Liver (tissue), 10 donors: ENCODE measurements at places on chromosomes 7 and 10.

GRCh38 chr7:99489235-99489634, 10.8 kb downstream of the ZNF394 start:
- no peak for DNase-seq

GRCh38 chr10:99521765-99522469, 10.8 kb upstream of the NKX2-3 start:
- DNase-seq = no peak

- DNase-seq = no peak
Measured at GRCh38 chr10:117131376-117132327, 6.4 kb downstream of the VAX1 start.

DNA sequence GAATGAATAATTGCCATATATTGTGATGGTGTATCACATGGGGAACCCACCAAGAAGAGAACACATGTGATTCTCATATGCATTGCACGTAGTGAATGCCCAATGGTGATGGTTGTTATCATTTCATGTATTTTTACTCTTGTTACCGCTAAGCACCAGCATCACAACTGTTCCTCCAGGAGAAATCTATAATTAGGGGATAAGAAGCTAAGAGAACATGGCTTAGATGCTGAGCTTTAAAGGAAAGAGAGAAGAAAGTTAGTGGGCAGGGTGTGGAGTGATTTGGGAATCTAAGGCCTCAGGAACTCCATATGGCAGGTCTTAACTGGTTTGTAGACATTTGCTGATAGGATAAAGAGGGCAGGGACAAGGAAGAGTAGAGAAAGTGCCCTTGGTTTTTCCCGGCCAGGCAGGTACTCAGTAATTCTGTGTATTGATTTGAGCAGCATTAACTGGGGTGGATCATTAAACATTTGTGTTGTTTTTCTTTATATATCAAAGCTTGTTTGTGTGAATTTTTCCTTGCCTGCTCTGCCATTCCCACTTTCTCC, 145.9 kb downstream of the LRRC4 start:
- DNase-seq = no peak

DNA sequence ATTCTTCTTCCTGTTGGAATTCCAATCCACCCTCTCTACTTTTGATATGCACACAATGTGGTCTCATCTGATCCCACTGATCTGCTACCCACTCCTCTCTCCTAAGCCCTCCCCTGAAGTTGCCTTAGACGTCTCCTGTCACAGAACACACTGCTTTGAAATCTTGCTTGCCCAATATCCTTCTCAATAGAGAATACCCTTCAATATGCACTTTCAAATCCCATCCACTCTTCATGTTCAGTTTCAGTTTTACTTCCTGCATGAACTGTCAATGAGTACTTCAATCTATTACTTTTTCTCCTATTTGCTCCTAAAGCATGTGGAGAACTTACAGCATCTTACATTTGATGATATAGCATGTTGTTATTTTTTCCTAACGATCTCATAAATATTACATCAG, 93.5 kb downstream of the UPF2 start:
- DNase-seq = no peak

DNA sequence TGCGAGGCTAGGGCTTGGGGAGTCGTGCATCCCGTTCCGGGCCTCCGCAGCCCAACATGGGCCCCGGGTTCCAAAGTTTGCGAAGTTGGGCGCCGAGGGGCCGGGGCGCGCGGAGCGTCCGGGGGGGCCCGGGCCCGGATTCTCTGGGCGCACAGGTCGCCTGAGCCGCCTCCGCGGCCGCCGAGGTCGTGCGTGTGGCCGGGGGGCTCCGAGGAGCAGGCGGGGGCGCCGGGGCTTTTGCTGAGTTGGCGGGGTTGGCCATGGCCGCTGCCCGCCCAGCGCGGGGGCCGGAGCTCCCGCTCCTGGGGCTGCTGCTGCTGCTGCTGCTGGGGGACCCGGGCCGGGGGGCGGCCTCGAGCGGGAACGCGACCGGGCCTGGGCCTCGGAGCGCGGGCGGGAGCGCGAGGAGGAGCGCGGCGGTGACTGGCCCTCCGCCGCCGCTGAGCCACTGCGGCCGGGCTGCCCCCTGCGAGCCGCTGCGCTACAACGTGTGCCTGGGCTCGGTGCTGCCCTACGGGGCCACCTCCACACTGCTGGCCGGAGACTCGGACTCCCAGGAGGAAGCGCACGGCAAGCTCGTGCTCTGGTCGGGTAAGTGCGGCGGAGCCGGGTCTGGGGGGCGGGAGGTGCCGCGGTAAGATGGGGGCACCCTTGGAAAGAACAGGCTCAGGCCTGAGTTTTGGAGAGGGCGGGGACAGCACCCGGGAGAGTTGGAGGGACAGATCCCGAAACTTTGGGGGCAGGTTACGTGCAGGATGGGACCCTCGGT, 643 bp downstream of the SMO start:
- DNase-seq = no peak

DNA sequence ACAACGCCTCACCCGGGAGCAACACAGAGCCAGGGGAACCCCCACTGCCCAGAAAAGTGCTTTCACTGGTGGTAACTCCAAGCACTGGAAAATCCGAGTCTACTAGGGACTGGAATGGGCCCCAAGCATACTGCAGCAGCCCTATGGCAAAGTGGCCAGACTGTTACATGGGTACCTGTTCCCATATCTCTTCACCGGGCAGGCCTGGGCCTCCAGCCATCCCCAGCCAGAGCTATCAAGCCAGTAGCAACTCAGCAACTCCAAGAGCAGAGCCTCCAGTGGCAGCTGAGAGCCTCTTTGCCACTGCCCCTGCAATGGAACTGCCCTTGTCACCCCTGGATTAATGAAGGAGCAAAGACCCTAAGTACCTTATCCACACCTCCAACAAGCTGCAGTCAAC, 73.5 kb downstream of the HBP1 start:
- DNase-seq = no peak

GRCh38 chr7:44286182-44286617, 39.2 kb downstream of the CAMK2B start:
- no peak for DNase-seq

GRCh38 chr7:28301148-28301641, 111.1 kb upstream of the CREB5 start:
- no peak for DNase-seq

GRCh38 chr10:76882796-76883195, 754.8 kb downstream of the KCNMA1 start:
- DNase-seq = no peak

DNA sequence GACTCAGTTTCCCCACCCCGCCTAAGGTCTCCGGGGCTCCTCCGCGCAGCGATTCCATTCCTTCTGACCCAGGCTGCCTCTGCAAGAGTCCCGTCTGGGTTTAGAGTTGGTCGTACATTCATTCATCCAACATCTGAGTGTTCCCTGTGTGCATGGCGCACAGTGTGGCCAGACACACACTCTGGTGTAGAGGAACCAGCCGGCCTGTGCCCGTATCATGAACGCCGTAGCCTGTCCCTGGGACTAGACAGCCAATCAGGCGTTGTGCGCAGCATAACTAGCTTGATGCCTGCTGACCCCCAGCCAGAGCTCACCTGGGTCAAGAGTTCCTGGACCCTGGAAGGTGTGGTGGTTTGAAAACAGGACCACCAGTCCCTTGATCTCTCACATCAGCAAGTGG, 20.9 kb upstream of the PDGFA start:
- no peak for DNase-seq

- DNase-seq = no peak
Measured at GRCh38 chr7:142879060-142879459, 6.5 kb downstream of the TRPV6 start.

DNA sequence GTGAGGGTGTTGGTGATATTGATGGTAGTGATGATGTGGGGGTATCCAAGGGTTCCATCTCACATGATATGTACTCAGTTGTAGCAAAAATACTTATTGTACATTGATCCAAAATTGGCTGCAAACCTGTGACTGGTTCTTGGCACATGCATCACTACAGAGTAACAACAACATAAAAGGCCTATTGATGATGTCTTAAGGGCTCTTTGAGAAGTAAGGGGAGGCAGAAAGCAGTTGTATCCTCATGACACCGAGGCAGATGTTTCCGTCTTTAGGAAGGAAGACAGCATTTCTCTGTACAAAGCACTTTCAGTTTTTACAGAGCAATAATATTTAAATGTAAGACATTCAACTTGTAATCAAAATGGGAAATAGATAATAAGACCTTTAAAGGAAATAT, 34.5 kb downstream of the NRG3 start:
- DNase-seq = no peak

- DNase-seq = no peak
Measured at GRCh38 chr7:149790754-149791360, 17.5 kb upstream of the ZNF467 start.

DNA sequence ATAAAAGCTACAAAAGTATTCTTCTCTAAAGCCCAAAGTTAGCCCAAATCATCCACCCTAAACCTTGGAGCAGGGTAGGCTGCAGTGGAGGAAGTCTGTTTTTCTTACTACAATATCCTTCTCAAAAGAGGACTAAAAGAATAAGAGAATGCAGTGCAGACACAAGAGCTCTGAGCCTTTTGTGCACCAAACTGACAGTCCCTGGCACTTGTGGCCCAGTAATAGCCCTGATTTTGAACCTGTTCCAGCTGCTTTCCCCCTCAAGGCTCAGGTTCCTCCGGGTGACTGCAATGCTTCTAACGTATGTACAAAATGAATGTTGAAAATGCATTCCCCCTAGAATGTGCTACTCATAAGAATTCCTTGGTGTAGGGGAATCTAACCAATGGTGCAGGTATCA, 154.4 kb downstream of the JAZF1 start:
- no peak for DNase-seq
